ENCODE measurements at places on chromosomes 7 and 10. TPM values are rescaled to one million over a fixed set of nuclear protein-coding genes. Genes with fewer than 3 reads are reported as not detected.

GRCh38 chr10:98694014-98694413 is 247.3 kb upstream of the HPS1 start:
- no peak for DNase-seq

- DNase-seq, result no peak
Measured at GRCh38 chr10:104288355-104288754, 19.4 kb downstream of the GSTO2 start.

GRCh38 chr7:90246171-90246570 is 1.2 kb downstream of the CFAP69 start:
- DNase-seq, result no peak

DNA sequence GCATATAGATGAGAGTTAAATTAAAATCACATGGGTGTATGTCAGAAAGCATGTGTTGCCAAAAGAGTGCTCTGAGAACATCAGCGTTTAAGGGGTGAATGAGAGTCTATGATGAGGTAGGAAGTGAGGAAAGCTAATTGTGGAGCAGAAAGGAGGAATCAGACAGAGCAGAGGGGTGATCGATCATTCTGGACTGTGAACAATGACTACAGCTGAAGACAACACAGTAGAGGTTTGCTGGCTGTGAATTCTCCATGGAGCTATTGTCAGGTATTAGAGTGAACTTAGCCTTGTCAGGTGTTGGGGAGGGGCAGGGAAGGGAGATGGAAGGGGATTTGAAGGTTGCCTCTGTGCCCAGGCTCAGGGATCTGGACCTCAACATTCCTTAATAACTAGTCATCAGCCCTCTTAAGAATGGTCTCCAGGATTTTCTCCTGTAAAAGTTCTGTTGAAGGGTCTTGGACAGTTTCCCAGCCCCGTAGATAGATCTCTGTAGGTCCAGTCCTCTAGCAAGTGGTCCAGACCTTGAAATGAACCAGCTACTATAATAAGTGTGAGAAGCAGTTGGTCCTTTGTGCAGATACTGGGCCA is 57.1 kb downstream of the KIF5B start:
- DNase-seq, result no peak

Gene P4HA1
- total RNA-seq, result 12.5 TPM

Gene DNMBP
- total RNA-seq, result 31.9 TPM

Gene HOXA1
- 0.74 TPM for total RNA-seq

Gene ZNF239
- total RNA-seq, result 3.2 TPM

All from vagina (tissue), 2 donors.